Heart left ventricle (tissue), 16 donors: ENCODE measurements at places on chromosomes 7 and 10.
A peak's percentile ranks its signal among the peaks of the same experiment; 100 is the strongest.

GRCh38 chr7:157432541-157432956 is 95.7 kb downstream of the DNAJB6 start:
- DNase-seq = no peak
- H3K4me3 ChIP-seq = peak overlapping the region; percentile 27
- H3K36me3 ChIP-seq = no peaks in the 10 kb centered on the region
- no peaks in the 10 kb centered on the region for H3K4me1 ChIP-seq

- DNase-seq = no peak
- H3K4me3 ChIP-seq = no peak overlapping the region
- H3K4me1 ChIP-seq = no peaks in the 10 kb centered on the region
- no peaks in the 10 kb centered on the region for H3K36me3 ChIP-seq
- no peaks in the 10 kb centered on the region for H3K27me3 ChIP-seq
- no peak overlapping the region for H3K27ac ChIP-seq
These were observed 59.0 kb downstream of the PRR15 start for GRCh38 chr7:29622335-29623265.

DNA sequence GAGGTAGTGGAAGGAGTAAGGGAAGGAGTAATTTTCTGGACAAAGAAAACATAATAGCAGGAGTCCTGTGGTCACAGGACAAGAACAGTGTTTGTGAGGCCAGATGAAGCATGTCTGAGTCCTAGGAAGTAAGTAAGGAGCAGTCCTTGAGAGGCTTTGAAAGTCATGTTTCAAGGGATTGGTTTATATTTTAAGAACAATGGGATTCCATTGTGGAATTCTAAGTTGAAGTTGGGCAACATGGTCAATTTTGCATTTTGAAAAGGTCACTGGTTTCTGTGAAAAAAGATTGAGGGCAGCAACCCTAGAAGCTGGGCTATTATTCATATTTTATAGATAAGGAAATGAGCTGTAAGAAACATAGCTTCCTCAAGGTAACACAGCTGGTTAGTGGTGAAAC is 10.8 kb upstream of the SLC25A28 start:
- H3K4me1 ChIP-seq = no peaks in the 10 kb centered on the region
- H3K4me3 ChIP-seq = no peak overlapping the region
- DNase-seq = no peak
- no peaks in the 10 kb centered on the region for H3K36me3 ChIP-seq
- no peaks in the 10 kb centered on the region for H3K27me3 ChIP-seq
- no peak overlapping the region for H3K27ac ChIP-seq

DNA sequence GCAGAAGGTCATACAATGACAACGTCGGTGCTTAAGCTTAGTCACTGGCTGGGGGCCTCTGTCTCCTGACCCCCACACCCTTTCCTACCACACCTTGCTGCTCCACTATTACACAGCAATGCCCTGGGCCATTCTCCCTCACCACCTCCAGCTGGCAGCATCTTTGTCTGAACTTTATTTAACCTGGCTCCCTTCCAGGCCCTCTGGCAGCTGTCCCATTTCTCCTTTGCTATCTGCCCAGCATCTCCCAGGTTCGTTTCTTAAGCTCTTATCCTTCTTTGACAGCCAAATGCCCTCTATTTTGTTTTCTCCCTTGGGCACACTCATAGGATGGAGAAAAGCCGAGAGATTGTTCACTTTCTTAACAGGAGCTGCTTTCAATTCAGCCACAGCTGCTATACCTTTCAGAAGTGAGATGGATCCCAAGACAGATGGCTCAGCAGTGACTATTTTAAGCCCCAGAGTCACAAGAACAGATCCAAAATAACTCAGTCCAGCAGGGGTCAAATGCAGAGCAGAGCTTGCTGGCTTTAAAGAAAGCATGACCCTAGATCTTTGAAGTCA is 1277.1 kb upstream of the AUTS2 start:
- no peak for DNase-seq
- H3K36me3 ChIP-seq = no peaks in the 10 kb centered on the region

GRCh38 chr7:25619381-25619780 is 391.1 kb upstream of the NPVF start:
- H3K27ac ChIP-seq = peak overlapping the region; percentile 65
- DNase-seq = no peak
- no peaks in the 10 kb centered on the region for H3K36me3 ChIP-seq
- no peaks in the 10 kb centered on the region for H3K27me3 ChIP-seq
- no peak overlapping the region for H3K4me3 ChIP-seq

GRCh38 chr7:7018290-7018689 is 164.1 kb upstream of the C1GALT1 start:
- H3K27ac ChIP-seq = no peak overlapping the region
- no peaks in the 10 kb centered on the region for H3K36me3 ChIP-seq
- no peaks in the 10 kb centered on the region for H3K4me1 ChIP-seq

DNA sequence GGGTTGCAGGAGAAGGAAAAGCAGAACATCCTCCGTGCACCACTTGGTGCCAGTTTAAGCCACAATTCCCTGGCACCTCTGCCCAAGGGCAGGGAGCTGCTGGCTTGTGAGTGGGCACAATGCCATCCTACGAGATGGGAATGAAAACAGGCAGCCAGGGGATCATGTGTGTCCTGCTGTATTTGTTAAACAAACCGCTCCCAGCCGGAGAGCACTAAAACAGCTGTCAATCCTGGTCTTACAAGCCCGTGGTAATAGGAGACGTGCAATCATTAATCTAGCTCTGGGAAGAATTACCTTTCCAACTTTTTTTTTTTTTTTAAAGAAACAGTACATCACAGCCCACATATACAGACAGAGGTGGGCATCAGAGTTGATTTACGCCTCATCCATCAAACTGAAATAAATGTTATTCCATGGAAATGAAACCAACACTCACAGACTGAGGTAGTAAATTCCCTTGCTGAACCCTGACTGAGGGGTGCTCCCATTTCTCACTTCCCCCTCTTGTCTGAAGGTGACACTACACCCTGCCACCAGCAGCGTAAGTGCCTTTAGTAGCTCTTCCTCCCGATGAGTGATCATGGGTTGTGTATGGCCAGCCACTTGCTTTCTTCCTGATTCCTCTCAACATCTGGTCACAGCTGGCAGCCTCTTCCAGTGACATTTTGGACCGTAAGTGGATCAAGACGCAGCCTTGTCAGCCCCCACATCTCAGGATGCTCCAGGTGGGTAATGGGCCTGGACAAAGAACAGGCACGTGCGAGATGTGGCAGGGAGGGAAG is 143.8 kb downstream of the TEX36 start:
- H3K27ac ChIP-seq = no peak overlapping the region
- H3K36me3 ChIP-seq = no peaks in the 10 kb centered on the region
- peak; percentile 40 for DNase-seq
- no peak overlapping the region for H3K4me3 ChIP-seq
- no peaks in the 10 kb centered on the region for H3K4me1 ChIP-seq

DNA sequence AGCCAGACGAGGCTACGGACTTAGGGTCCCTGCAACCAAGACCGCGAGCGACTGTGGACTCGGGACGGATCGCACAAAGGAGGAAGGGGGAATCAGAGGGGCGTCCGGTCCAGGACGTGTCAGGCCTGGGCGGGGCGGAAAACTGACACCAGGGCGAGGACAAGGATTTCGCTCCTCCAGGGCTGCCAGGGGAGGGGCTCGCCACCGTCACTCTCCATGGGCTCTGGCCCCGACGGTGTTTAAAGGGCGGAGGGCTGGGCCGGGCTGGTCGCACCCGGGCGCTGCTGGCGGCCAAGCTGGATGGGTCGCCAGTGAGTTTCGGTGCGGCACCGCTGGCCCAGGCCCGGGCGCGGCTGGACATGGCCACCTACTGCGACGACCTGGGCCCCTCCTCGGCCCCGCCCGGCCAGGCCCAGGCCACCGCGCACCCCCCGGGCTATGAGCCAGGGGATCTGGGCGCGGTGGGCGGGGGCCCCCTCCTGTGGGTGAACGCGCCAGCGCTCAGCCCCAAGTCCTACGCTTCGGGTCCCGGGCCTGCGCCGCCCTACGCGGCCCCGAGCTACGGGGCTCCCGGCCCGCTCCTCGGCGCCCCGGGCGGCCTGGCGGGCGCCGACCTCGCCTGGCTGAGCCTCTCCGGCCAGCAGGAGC is at the start of gene FOXI2:
TSS of gene FOXI2 (plus strand) at position 271 of the 648 bp plus-strand sequence. CDS start at position 360, 89 bp downstream.
- peaks cover 84% of the 10 kb centered on the region for H3K27me3 ChIP-seq
- peak within 1 kb of the TSS; percentile 66 for H3K27ac ChIP-seq
- peak within 1 kb of the TSS; percentile 44 for H3K4me3 ChIP-seq
- no peak for DNase-seq
- H3K4me1 ChIP-seq = peaks cover 34% of the 10 kb centered on the region

- peaks cover 21% of the 10 kb centered on the region for H3K36me3 ChIP-seq
- H3K4me3 ChIP-seq = no peak overlapping the region
- no peak overlapping the region for H3K27ac ChIP-seq
- H3K4me1 ChIP-seq = peaks cover 10% of the 10 kb centered on the region
- peaks cover 5% of the 10 kb centered on the region for H3K27me3 ChIP-seq
- DNase-seq = no peak
These were observed 140.9 kb upstream of the FGFR2 start for GRCh38 chr10:121739114-121739513.

GRCh38 chr10:1199345-1199673 is 143.1 kb downstream of the WDR37 start:
- H3K4me3 ChIP-seq = no peak overlapping the region
- H3K27me3 ChIP-seq = peaks cover 20% of the 10 kb centered on the region

DNA sequence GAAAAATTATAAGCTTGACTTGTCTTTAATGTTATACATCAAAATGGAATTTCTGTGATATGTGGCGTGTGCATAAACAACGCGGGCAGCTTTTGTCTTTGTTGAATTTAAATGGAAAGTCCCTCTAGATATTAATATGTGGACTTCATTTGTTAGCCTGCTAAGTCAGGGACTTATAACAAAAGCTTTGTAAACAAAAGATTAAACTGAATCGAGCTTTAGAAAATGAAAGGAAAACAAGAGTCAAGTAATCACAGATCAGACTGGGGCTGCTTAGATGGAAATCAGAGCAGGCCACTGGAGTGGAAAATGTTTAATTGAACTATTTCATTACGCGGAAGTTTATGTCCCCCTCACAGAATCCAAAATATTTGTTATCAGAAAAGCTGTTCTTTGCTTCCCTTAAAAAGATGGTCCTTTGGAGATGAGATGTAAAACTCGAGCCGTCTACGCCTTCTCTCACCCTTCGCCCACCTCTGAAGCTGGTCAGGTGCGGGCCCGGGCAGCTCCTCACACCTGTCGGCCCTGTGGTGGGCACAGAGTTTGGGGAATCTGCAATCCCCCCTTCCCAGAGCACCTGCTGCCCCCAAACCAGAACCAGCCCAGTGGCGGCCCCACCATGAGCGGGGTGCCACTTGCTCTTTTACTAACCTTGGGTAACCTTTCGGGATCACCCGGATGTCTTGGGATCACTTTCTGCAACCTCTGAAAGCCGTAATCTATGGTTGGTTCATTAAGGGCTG is 116.2 kb downstream of the EBF3 start:
- H3K4me1 ChIP-seq = no peaks in the 10 kb centered on the region
- no peak overlapping the region for H3K4me3 ChIP-seq
- no peak for DNase-seq
- H3K27ac ChIP-seq = no peak overlapping the region

GRCh38 chr10:2791774-2792443 is 275.4 kb upstream of the PFKP start:
- H3K4me1 ChIP-seq = no peaks in the 10 kb centered on the region
- H3K4me3 ChIP-seq = no peak overlapping the region
- no peak overlapping the region for H3K27ac ChIP-seq
- no peaks in the 10 kb centered on the region for H3K36me3 ChIP-seq

DNA sequence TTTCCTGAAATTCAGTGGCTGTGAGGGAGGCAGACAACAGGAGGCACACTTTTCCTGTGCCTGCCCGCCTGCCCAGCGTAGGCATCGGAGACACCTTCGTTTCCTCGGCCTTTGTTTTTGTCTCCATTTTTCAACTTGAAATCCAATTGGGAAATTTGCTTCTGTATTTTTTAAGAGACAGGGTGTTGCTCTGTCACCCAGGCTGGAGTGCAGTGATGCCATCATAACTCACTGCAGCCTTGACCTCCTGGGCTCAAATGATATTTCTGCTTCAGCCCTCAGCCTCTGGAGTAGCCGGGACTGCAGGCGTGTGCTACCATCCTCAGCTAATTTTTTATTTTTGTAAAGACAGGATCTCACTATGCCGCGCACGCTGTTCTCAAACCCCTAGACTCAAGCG is 116.8 kb downstream of the CYTH3 start:
- H3K36me3 ChIP-seq = peaks cover 89% of the 10 kb centered on the region
- no peak for DNase-seq
- H3K27me3 ChIP-seq = no peaks in the 10 kb centered on the region
- peaks cover 9% of the 10 kb centered on the region for H3K4me1 ChIP-seq
- no peak overlapping the region for H3K4me3 ChIP-seq
- H3K27ac ChIP-seq = no peak overlapping the region

- no peaks in the 10 kb centered on the region for H3K36me3 ChIP-seq
- no peak for DNase-seq
- H3K27ac ChIP-seq = no peak overlapping the region
- no peaks in the 10 kb centered on the region for H3K27me3 ChIP-seq
These were observed 177.3 kb upstream of the TNS3 start for GRCh38 chr7:47759056-47759706.

GRCh38 chr7:46738796-46739195 is 817.7 kb upstream of the IGFBP3 start:
- H3K27me3 ChIP-seq = no peaks in the 10 kb centered on the region
- peaks cover 4% of the 10 kb centered on the region for H3K4me1 ChIP-seq
- no peak for DNase-seq
- no peak overlapping the region for H3K27ac ChIP-seq

- H3K36me3 ChIP-seq = no peaks in the 10 kb centered on the region
- H3K27me3 ChIP-seq = no peaks in the 10 kb centered on the region
These were observed 312.0 kb downstream of the RNLS start for GRCh38 chr10:88270871-88271713.

DNA sequence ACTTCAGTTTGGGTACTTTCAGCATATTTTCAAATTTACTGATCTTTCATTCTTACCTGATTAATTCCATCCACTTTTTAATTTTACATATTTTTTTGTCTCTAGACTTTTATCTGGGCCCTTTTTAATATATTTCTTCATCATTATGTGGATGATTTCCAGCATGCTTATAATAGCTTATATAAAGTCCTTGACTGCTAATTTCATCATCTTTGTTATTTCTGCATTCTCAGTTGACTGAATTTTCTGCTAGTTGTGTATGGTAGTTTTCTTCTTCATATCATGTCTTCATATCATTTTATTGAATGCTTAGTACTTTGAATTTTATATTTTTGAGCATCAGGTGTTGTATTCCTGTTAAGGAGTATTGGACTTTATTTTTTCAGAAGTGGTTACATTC is 39.6 kb downstream of the STAM start:
- no peak for DNase-seq
- H3K4me3 ChIP-seq = no peak overlapping the region
- no peak overlapping the region for H3K27ac ChIP-seq
- no peaks in the 10 kb centered on the region for H3K4me1 ChIP-seq
- peaks cover 7% of the 10 kb centered on the region for H3K36me3 ChIP-seq
- H3K27me3 ChIP-seq = no peaks in the 10 kb centered on the region

DNA sequence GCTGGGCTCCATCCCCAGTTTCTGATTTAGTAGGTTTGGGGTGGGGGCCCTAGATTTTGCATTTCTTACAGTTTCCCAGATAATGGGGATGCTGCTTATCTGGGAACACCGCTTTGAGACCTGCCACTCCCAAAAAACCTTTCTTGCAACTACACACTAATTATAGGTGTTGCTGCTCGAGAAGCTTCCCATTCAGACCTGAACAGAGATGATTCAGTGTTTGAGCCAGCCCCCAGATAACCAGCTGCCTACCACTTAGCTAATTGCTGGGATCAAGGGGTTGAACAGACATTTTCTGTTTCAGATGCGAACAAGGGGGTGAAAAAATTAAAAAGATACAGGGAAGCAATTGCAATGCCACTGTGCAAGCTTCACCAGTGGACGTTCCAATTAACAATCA is 448.5 kb downstream of the KCNMA1 start:
- H3K36me3 ChIP-seq = no peaks in the 10 kb centered on the region
- no peaks in the 10 kb centered on the region for H3K27me3 ChIP-seq
- no peak overlapping the region for H3K4me3 ChIP-seq
- no peak for DNase-seq

- H3K27ac ChIP-seq = no peak overlapping the region
- DNase-seq = no peak
- no peaks in the 10 kb centered on the region for H3K27me3 ChIP-seq
- peaks cover 57% of the 10 kb centered on the region for H3K36me3 ChIP-seq
- no peak overlapping the region for H3K4me3 ChIP-seq
These were observed 4.1 kb downstream of the COL1A2 start for GRCh38 chr7:94398841-94399240.
